ENCODE measurements at places on chromosomes 12 and 14. TPM values are rescaled to one million over a fixed set of nuclear protein-coding genes. Genes with fewer than 3 reads are reported as not detected.

DNA sequence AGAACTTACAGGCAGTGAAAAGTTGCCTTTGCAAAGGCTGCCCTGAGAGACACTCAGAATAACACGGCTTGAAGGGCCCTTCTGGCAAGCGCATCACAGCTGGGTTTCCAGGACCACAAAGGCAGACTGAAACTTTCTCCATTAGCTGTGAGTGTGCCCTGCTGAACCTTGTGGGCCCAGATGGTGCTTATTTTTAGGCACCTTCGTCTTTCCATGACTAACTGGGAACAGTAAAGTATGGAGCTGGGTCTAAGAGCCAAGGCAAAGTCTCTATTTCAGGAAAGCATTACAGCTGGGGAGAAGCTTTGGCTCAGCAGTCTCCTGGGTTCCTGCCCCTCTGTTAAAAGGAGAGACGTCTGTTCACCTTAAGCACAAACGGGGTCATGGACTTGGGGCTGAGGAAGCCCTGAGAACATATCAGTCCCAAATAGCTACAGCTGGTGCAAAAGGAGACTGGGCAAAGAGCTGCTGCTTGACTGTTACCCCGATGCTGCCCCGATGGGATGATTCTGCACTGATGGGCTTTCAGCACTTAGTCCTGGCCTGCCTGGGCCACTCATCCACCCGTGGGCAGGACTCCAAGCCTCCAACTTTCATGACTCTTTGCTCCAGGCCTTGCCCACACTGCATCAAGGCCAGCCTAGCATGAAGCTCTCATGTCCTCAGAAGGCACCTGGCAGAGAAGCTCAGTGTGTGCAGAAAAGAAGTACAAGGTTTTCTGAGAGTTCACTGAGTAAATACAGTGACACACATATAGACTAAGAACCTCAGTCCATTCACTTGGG, 248.3 kb downstream of the PHLDA1 start:
- no peak for DNase-seq

The TMPRSS12 gene
- total RNA-seq: not detected

DNA sequence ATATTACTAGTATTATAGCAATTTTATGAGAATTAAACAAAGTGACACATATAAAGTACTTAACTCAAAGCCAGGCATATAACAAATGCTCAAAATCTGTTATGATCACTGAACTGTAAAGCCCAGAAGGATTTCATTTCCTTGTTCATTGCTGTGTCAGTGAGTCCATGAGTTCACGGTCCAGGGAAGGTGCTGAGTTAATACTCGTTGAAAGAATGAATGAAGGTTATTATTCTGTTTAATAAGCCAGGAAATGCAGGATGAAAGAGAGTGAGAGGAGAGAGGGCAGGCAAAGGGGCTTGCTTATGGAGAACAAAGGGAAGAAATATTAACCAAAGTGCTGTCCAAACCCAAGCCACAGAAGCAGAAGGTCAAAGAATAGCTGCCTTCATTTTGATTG, 40.2 kb upstream of the NT5DC3 start:
- DNase-seq: peak; percentile 34

GRCh38 chr12:3747543-3747942, 5.4 kb downstream of the CRACR2A start:
- no peak for DNase-seq

- no peak for DNase-seq
These were observed 57.6 kb upstream of the BEGAIN start for GRCh38 chr14:100644784-100645183.

DNA sequence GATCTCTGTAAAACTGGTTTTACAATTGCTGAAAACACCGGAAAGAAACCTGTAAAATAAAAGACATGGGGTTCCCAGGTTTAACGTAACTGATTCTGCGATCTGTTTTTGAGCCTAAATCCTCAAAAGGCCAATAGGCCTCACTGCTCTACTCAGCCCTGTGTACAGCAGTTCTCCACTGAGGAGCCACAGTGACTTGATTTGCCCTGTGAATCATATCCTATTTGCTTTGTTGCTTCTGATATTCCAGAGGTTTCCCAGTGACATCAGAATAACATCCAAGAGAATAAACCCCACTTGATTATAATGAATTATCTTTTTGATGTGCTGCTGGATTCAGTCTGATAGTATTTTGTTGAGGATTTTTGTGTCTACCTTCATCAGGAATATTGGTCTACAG, 27.5 kb downstream of the MDM1 start:
- DNase-seq: no peak

DNA sequence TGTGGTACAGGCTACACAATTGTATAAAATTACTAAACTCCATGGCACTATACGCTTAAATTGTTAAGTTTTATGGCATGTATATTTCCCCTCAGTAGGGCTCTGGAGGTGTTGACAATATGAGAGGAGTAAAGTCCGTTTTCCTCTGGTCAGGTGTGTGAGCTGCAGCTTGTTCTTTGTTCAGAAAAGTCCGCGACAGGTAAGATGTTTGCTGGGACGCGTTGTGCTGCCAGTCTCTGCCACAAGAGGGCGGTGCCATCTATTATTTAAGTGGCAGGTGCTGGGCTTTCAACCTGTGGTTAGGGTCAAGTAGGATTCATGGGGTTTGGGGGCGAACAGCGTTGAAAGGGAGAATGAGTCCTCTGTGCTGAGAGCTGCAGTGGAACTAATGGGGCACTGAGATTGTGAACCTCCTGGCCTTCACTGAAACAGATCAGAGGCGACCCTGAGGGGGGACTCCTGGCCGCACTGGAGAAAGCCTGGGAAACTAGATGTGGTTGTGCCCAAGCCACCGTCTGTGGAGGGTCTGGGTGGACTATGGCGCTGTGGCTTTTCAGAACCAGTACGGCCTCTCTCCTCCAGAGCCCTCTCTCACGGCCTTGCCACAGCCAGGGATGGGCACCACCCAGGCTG, 179.0 kb downstream of the SLC15A4 start:
- peak; percentile 3 for DNase-seq

- DNase-seq: peak; percentile 41
These were observed 96.3 kb downstream of the GALC start for GRCh38 chr14:87896393-87897380.

GRCh38 chr12:11829764-11830194, 180.3 kb downstream of the ETV6 start:
- DNase-seq: no peak

DNA sequence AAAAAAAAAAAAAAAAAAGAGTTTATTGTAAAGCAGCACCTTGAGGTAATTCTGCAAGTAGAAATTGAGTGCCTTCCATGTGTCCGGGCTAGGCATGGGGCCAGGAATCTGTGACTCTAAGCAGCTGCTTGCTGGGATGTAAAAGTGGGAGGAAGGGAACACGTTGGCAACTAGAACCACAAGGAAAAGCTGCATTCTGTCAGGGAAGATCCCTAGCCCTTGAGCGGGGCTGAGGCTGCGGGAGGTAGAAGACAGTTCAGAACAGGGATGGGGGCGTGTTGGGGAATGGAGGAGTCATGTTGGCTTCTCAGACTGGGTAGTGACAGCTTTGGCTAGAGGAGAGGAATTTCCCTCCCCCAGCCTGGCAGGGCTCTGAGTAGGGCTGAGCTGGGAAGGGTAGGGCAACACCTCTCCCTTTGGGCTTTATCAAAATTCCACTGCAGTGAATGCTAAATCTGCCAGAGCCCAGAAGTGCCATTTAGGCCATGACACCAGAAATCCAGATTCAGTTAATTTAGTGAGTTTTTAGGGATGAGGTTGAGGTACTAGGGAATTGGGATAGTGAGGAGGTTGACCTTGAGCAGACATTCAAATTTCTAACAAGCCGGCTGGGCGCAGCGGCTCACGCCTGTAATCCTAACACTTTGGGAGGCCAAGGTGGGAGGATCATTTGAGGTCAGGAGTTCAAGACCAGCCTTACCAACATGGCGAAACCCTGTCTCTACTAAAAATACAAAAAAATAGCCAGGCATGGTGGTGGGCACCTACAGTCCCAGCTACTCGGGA, 3.4 kb upstream of the TRAFD1 start:
- no peak for DNase-seq

GRCh38 chr12:114191581-114191980, 214.4 kb downstream of the TBX5 start:
- DNase-seq: no peak

The MYF6 gene
- not detected for total RNA-seq

The RTRAF gene
- 258 TPM for total RNA-seq

DNA sequence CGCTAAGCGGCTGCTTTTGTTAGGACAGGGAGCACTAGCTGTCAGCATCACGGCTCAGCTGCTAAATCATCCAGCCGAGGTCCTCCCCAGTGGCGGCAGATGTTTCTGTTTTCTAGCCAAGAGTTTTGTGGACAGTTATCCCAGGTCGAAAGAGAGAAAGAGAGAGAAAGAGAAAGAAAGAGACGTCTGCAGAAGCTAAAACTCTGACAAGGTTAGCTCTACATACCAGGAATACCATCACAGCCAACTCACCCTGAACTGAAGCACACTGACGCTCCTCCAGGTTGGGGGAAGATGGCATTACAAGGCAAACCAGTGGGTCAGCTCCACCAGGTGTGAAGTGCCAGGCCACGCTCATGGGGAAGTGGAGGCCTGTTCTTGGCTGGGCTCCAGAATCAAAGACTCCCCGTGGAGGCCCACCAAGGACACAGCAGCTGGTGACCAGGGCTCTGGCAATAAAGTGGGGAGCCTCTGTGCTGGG, 64.9 kb upstream of the DICER1 start:
- DNase-seq: peak; percentile 6

Data from HepG2 (cell line).